ENCODE measurements at places on chromosomes 12 and 14.

DNA sequence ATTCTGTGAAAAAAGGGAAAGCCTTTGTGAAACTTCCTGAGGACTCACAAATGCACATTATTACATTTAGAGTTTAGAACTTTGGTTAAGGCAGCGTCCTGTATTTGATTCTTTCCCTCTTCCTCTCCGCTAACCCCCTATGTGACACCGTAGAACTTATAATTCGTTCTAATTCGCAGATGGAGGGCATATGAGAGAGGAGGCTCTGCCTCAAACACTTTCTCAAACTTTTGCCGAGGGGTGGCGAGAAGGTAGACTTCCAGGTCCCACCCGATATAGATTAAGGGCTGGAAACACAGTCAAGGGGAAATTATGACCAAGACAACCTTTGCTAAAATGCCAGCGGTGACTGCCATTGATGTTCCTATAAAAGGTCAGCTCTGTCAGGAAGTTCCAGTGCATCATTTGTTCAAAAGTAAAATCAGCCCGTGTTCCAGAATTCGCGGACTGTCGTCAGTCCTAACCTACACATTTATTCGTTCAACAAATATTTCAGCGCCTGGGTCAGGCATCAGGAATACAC lies 904 bp upstream of the PAPOLA start:
- DNase-seq, result no peak

DNA sequence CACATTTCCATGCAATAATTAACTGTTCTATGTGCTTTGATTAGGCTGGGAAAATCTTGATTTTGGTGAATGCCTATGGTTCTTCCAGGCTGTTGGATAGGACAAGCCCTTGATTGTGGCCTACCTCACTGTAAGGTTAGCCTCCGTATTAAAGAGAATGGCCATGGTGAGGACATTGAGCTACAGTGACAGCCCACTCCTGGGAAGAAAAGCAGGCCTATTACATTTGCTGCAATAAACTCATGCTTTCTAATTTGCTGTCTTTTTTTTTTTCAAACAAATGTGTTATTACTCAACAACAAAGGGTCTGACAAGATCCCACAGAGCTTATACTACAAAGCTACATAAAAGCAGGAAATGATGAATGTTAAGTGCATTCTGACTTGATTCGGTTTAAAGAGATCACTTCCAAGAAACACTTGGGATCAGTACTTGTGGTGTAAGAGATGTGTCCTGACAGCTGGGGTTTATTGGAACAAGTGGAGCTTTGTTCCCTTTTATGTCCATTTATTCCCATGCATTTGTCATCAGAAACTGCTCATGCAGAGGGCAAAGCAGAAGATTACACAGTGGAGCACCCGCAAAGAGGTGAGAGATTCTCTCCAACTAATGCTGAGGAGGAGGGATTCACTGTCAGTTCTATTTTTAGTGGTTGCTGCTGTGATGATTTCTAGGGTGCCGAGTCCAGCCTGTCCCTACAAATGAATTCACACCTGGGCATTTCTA lies 29.1 kb upstream of the KCNK10 start:
- DNase-seq, result no peak

DNA sequence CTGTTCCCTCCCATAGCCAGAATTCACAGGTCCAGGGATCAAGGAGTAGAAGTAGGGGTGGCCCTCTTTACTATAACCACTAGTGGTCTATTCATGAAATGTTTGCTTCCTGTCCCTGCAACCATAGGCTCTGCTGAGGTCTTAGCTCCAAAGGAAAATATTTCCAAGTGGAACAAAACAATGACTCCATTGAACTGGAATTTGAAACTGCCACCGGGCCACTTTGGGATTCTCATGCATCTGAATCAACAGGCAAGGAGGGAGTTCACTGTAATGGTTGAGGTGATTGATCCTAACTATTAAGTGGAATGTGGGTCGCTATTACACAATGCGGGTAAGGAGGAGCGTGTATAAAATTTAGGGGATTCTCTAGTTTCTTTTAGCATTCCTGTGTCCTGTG lies 197.0 kb downstream of the ETNK1 start:
- DNase-seq, result peak; percentile 16

GRCh38 chr14:94381149-94382030 lies 7.0 kb downstream of the SERPINA1 start:
- no peak for DNase-seq

DNA sequence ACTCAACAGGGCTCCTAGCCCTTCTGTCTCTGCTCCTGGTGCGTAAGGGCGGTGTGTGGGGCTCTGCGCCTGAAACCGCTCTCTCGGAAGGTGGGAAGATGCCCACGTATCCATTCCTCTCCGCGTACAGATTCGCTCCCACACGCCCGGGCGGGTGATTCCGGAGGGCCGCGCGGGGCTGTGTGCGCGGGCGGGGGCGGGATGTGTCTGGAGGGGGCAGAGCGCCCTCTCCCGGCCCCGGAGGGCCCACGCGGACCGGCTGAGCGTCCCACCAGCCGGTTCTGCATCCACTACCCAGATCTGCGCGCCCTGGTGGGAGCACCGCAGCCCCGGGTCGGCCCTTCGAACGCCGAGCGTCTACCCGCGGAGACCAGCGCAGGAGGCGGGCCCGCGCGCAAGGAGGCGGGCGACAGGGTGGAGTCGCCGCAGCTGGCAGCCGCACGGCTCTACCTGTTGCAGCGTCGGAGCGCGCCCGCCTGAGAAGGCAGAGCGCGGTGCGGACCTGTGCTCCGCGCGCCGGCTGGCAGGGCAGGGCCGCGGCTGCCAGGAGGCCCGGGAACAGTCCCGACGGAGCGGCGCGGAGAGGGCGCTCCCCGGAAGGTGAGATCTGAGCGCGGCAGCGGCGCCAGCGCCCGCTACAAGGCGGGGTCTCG lies 1.4 kb upstream of the KCNK13 start:
- peak; percentile 79 for DNase-seq

GRCh38 chr12:116662612-116663144 lies 75.2 kb downstream of the SPRING1 start:
- peak; percentile 37 for DNase-seq

- DNase-seq, result no peak
Measured at GRCh38 chr14:24403294-24403998, 4.6 kb downstream of the NYNRIN start.

GRCh38 chr14:79279645-79280597 lies 931.4 kb downstream of the DIO2 start:
- no peak for DNase-seq

DNA sequence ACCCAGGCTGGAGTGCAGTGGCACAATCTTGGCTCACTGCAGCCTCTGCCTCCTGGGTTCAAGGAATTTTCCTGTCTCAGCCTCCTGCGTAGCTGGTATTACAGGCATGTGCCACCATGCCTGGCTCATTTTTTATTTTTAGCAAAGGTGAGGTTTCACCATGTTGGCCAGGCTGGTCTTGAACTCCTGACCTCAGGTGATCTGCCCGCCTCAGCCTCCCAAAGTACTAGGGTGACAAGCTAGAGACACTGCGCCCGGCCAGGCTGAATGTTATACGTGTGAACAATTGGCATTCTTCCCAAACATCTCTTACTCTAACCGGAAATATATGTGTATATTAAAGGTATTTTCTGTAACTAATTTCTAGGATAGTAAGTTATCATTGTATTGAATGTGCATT lies 13.2 kb upstream of the LIMA1 start:
- DNase-seq, result no peak

DNA sequence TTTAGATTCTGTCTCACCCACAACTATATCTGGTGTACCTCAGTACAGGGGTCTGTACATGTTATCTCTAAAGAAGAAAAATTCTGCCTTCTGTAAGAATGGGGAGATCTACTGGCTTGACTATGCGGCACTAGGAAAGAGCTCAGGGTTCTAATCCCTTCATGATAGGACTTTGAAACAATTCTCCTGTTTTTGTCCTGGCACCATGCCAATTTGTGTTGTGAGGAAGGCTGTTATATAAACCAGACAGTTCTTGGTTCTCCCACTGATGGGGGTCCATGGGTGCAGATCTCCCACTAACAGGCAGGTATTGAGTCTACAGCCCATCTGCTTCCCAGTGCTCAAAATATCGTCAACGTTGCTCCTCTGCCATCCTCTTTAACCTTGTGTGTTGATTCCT lies 883.7 kb downstream of the GALC start:
- no peak for DNase-seq

DNA sequence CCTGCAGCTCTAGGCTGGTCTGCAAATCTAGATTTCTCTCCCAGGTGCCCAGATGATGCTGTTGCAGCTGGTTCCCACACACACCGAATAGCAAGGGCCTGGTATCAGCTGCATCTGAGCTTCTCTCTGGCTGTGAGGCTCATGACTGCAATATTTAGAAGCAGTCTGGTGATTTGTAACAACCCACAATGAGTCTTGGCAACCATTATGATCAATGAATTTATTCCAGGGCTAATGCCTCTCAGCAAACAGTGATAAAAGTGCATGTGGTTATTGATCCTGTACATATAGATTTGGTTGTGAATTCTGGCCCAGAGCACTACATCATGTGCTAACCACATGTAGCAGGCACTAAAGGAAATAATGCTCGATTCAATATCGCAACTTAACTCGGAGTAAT lies 114.3 kb downstream of the ASCL4 start:
- no peak for DNase-seq

DNA sequence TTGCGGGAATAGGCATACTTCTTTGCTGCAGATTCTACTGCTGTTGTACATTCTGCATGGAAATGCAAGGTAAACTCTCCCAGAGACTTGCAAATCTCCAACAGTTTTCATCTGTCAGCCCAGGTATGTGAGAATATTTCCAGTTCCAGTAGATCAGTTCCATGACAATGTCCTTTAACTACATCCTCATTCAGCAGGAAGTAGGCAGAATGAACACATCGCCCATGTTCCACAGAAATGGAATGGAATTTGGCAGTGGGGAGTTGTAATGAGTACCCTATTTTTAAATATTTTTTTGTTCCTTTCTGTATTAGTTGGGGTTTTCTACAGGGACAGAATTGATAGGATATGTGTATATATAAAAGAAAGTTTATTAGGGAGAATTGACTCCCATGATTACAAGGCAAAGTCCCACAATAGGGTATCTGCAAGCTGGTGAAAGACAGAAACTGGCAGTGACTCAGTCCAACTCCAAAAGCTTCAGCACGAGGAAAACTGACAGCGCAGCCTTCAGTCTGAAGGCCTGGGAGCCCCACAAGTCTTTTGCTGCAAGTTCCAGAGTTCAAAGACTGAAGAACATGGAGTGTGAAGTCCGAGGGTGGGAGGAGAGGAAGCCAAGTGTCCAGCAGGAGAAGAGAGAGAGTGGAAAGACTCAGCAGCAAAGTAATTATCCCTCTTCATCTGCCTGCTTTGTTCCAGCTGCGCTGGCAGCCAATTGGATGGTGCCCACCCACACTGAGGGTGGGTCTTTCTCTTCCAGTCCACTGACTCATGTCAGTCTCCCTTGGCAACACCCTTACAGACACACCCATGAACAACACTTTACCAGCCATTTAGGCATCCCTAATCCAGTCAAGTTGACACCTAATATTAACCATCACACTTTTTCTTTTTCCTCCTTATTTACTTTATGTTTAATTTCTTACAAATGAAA lies 110.4 kb upstream of the SCAF11 start:
- DNase-seq, result no peak

- DNase-seq, result no peak
Measured at GRCh38 chr12:21801522-21802288, 27.2 kb upstream of the KCNJ8 start.

GRCh38 chr12:46516933-46517578 lies 144.5 kb upstream of the SLC38A2 start:
- DNase-seq, result no peak

DNA sequence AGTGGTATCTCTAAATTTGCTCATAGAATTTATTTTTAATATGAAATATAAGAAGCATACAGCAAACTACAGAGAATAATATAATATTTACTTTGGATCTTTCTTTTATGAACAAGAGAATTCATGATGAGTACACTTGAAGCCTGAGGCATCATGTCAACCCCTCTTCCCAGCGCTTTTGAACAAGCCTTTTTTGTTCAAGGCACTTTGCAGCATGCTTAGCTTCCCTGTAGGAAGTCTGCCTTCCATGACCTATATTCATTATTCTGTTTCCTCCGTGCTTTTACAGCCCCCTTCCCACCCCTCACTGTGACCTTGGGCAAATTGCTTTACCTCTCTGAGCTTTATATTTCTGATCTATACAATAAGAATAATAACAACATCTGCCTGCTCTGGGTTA lies 41.6 kb downstream of the SCN8A start:
- no peak for DNase-seq

DNA sequence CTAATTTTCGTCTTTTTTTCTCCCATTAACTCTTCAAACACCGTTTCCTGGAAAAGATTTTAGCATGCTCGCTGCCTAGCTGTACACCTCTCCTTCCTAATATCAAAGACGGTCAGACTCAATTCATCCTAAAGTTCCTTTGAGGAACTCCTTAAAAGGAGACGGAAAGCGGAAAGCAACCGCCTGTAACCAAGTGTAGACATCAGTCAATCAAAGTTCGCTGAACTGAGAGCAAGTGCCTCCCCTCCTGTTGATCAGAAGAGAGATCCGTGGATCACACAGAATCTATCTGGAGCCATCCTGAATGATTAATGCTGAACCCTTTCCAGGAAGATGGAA lies 412 bp upstream of the TEP1 start:
- no peak for DNase-seq

DNA sequence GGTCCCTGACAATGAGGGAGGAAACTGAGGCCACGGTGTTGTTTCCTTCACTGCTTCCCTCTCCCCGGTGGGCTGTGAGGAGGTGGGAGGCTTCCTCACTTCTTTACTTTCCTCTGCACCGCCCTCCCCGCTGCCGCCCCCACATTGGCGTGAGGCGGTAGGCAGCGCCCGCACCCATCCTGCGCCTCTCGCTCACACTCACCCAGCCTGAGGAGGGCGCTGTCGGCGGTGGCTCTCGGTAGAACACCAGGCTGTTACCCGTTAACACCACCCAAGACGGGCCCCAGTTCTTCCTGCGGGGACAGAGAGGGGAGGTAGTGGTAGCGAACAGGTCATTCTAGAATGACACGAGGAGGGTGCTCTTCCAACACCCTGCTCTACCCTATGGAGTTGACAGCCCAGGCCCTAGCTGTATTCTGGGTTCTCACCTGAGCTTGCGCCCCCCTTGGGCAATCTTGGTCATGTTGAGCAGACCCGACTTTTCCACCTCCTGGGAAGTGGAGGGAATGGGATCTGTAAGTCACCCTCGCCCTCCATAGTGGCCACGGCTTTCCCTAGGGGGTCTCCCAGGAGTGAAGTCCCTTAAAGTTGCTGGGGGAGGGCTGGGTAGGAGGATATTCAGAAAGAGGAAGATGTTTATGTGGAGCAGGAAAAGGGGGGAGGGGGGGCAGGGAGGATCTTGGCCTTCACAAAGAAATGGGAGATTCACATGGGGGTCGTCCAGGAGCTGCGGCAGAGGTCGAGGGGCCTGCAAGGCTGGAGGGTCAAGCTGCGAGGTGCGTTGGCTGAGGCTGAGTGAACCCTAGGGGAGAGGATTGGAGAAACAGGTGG lies 3.3 kb downstream of the ARHGAP9 start:
- DNase-seq, result peak; percentile 66

- DNase-seq, result peak; percentile 56
Measured at GRCh38 chr12:80937391-80938238, at the start of gene LIN7A. Gene LIN7A (minus strand): TSS chr12:80937934. CDS start chr12:80937722, 212 bp downstream.

- no peak for DNase-seq
Measured at GRCh38 chr12:26767116-26767515, 65.9 kb downstream of the ITPR2 start.
